ENCODE measurements at places on chromosomes 3 and 15. TPM values are rescaled to one million over a fixed set of nuclear protein-coding genes. Genes with fewer than 3 reads are reported as not detected.

Gene SLC22A14
- total RNA-seq = 5.0 TPM

Gene A4GNT
- total RNA-seq = not detected

GRCh38 chr3:194312186-194312742, 38.9 kb downstream of the CPN2 start:
- DNase-seq = no peak

DNA sequence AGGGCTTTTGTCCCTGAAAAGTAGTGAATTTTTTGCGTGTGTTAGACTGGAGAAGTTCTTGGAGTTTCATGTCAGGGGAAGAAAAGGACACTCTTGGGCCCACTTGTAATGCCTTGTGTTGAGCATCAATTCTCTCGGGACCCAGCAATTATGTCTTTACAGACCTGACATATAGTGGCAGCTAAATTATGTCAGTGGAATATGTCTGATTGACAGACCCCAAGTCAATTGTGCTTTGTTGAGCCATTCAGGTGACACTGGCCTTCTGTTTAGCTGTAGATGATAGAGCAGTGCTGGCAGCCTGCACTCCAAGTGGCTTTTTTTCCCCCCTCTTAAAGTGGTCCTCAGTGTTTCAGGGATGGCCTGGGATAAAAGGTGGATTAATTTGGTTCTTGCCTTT, 112.1 kb upstream of the AGBL1 start:
- no peak for DNase-seq

DNA sequence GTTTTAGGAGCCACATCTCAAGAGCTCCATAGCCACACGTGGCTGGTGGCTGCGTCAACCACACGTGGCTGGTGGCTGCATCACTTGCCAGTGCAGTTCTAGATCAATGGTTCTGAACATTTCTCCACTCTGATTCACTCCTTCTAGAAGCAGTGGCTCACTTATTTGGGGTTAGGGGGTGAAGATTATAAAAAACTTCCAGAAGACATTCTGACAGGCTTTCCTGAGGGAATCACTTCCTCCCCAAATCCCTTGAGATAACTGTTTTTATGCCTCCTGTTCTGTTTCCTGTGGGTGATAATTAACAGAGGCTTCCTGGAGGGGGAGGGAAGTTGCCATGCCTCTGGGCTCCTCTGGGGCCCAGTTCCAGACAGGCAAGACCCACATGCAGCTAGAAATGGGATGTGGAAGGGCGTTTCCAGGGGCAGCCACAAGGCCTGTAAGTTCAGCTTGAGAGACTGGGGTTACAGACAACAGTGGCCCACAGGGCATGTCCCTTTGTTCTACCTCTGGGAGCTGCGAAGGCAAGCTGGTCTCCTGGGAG, 23.6 kb downstream of the HEG1 start:
- no peak for DNase-seq

DNA sequence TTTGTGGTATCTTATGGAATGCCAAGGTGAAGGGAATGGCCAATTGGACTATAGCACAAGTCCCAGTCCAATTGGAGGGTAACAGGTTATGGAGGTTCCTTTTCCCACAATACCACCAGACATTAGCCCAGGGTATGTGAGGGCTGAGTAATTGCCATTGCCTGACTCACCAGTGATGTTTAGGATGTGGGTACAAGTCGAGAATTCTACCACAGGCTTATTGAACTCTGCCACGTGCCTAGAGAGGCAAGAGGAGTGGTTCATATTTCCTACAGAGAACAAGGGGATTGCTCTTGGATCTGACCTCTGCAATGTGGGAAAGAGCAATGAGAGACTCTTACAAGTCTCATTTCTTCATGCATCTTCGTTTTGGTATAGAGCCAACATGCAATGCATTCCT, 85.0 kb upstream of the XCR1 start:
- no peak for DNase-seq
